ENCODE measurements at places on chromosomes 1 and 21.

DNA sequence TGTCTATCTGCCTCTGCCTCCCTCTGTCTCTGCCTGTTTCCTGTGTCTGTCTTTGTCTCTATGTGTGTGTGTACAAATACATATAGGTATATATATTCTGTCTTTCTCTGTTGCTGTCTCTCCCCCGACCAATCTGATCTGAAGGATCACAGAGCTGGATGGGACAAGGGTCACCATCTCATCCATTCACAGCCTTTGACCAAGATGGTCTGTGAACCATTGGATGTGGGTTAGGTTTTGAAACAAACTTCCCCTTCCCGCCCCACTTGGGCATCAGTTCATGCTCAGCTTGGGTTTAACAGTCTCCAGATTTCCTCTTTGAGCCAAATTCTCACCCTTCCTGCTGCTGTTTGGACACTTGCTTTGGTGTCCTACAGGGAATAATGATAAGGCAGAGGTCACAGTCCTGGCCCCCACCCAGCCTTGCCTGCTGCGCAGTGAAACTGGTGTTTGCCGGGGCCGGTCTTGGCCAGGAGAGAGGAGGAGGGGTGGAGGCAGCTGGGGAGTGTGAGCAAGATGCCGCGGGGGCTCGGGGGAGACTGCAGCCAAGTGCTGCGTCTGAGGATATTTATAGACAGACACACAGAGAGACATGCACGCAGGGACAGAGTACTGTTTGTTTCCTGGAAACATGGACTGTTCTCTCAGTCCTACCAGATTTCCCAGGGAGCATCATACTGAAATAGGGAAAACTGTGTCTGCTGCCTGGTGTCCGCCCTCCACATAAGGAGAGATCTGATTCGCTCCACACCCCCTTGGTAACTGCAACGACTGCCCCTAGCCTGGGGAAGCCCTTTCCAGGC, 27.0 kb upstream of the BTG2 start:
- peak; percentile 53 for DNase-seq

DNA sequence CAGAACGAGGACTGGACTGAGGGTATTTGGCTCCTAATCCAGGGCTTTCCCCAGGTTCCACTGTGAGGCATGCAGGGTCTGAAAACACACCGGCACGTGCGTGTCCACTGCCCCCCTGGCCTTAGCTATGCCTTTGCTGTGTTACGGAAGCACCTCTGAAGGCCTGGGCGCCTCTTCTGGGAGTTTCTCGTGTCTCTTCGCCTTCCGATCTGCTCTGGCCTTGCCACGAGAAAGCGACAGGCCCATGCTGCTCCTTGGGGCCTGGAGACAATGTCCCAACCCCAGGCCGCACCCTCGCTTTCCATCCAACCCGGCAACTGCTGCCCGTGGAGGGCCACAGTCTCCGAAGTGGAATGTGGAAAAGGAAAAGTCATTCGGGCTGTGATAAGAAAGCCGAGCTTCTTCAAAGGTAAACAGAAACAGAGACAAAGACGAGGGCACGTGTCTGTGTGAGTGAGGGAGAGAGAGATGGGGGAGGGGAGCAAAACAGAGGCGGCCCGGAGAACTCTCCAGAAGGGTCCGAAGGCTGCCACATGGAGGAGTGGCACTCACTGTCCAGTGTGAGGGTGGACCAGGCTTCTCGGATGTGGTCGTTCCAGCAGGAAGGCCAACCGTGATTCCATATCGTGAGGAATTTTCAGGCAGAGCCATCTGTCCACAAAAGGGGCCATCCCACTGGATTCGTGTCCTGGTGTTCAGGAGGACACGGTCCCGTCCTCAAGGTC, 3.4 kb upstream of the UMODL1 start:
- no peak for DNase-seq

DNA sequence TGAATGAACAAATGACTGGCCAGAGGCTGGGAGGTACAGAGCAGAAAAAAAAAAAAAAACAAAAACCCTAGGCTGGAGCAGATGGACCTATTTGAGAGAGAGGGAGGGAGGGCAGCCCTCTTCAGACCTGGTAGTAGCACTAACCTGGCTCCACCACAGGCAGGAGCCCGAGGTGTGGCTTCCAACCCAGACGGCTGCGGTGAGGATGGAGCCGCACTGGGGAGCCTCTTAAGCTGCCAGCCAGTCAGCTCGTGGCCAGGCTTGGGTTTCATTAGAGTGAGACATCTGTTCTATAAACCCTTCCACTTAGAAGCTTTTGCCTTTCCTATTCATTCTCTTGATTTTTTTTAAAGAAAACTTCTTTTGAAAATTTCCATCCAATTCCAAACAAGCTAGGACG, 16.8 kb downstream of the LGR6 start:
- no peak for DNase-seq

- no peak for DNase-seq
Observed at GRCh38 chr1:89041119-89041641, 18.5 kb upstream of the GBP3 start.

- no peak for DNase-seq
Observed at GRCh38 chr1:86714159-86714558, 9.8 kb downstream of the SH3GLB1 start.

DNA sequence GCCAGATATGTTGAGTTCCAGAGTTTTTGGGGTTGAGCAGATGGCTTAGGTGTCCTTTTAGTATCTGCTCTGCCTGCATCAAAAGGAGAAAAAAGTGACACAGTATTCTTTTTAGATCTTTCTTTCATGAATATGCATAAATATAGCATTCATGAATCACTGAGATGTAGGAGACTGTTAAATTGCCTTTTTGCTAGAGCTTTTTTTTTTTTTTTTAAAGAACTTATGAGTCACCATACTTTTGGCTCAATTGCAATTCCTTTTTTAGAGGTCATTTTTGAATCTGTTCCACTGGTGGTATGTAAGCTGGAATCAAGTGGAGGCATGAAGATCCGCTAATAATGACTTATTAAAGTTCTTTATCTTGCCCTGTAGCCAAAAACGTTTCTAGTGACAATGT, 480.9 kb upstream of the ZRANB2 start:
- no peak for DNase-seq

DNA sequence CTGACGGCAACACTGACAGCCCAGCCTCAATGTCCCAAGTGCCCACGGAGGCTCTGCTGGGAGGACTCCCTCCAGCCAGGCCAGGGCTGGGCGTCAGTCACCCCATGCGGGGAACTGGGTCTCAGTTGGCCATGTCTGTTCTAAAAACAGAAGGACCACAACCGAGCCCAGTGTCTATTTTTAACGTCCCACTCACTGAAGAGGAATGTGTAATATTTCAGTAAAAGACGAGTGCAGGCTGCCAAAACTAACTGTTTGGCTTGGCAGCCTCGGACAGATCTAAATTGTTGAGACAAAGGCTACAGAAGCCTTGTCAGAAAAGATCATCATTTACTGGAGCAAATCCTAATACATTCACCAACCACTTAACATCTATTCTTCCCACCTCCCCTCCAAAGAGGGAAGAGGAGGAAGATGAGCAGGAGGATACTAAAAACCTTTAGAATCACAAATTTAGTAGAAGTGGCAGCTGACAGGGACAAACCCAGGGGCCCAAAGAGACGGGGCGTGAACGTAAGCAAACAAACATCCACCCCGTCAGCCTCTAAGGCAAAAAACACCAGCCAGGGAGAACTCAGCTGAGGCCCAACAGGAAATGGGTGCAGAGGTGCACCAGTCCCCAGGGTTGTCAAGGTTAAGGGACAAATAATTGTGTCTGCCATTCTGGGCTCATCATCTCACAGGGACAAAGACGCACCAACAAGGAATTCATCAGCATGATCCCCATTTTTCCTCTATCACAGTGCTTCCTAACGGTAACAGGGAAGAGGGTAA, 18.7 kb downstream of the C1orf198 start:
- no peak for DNase-seq

DNA sequence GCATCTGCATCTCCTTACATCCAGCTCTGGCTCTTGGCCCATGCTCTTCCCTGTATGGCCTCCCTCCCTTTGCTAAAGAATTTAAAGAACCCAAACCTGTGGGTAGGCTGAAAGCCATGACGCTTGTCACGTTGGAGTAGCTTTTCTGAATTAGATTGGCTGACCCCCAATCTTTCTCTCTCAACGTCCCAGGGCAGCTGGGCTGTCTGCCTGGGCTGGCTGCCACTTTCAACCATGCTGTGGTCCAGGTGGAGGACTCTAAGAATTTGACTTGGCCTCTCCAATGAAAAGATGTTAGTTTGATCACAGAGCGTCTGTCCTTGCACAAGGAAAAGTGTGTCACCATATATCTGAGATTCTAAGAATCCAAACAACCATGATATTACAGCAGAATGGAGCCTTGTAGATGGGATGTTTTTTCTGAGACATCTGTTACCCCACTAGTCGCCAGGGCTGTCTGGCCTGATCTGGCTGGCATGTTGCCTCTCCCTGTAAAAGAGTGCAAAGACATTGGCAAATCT, 6.5 kb upstream of the IGSF3 start:
- no peak for DNase-seq

GRCh38 chr1:214895011-214895600, 187.4 kb upstream of the KCNK2 start:
- no peak for DNase-seq

DNA sequence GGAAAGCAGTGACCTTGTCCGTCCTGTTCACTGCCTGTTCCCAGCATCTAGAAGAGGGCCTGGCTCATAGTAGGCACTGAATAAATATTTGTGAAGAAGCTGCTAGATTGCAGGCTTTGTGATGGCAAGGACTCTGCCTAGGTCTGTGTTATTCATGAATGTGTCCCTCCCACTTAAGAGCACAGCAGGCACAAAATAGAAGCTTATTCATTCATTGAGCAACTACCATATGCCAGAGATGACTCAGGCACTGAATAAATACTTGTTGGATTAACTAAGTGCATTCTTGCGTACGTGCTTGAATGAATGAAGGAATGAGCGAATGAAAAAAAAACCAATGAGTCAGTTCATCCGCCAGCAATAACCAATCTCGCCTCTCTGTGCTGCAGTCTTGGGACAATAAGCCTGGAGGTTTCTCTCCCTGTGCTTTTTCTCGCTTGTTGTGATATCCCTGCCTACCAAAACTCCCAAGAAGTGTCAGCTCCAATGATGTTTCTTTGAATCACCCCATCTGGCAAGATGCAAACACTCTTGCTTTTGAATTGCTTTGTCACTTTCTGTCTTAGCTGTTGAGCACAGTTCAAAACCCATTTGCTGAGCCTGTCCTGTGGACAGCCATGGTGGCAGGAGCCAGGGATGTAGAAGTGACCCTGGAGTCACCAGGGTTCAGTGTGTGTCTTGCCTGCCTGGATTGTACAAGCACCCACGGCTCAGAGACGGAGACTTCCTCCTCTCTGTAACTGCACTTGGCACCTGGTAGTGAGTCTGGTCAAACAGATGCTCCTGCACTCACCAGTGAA, 143.9 kb downstream of the KAZN start:
- DNase-seq, result no peak

- no peak for DNase-seq
Observed at GRCh38 chr1:74818661-74819456, 85.9 kb downstream of the TYW3 start.

DNA sequence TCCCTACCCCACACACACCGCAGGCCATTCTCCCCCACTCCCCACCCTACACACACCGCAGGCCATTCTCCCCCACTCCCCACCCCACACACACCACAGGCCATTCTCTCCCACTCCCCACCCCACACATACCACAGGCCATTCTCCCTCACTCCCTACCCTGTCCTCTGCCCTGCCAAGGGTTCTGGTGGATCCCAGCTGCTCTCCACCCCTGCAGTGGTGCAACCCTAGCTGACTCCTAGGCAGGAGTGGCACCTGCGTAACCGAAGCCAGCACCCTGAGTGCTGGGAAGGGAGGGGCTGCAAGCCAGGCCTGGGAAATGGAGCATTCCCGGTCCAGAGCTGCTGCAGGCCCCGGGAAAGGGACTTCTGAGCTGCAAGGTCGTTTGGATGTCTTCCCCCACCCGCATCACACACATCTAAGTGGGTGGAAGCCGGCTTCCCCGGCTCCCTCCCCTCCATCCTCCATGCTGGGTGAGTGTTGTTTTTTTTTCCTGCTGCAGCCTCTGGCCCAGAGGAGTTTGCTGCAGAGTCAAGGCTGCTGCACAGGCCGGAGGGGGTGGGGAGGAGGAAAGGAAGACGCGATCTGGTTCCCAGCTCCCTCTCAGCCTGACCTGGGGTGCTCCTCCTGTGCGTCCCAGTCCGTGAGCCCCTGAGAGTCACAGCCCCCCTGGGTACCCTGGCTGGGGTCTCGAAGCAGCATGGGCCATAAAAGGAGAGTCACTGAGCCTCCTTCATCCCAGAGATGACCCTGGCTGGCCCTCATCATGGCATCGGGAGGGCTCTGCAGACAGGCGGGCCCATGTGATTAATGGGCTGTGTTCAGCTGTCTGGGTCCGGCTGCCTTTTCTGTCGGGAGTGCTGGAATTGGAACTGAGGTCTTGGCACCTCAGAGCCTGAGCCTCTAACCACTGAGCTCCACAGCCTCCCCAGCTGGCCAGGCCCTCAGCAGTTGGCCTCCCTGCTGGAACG, 16.1 kb downstream of the H6PD start:
- no peak for DNase-seq

- no peak for DNase-seq
Observed at GRCh38 chr1:93504247-93505033, 56.5 kb downstream of the FNBP1L start.

GRCh38 chr1:213899413-213899812, 88.4 kb upstream of the PROX1 start:
- no peak for DNase-seq

DNA sequence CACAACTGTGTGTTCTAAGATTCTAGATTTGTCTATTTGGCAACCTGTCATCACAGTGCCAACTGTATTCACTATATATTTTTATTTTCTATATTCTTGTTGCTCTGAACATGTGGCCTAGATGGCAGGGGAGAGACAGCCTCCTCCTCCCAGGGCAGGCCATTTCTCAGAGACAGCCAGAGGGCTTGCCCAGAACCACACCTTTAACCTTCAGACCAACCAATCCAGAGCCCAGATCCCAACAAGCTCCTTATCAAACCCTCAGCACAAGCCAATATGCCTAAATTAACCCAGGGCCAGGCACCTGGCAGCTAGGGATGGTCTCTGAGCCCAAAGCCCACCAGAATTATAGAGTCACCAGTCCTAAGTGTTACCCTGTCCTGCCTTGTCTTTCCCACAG, 19.3 kb downstream of the TRIM11 start:
- DNase-seq, result no peak

DNA sequence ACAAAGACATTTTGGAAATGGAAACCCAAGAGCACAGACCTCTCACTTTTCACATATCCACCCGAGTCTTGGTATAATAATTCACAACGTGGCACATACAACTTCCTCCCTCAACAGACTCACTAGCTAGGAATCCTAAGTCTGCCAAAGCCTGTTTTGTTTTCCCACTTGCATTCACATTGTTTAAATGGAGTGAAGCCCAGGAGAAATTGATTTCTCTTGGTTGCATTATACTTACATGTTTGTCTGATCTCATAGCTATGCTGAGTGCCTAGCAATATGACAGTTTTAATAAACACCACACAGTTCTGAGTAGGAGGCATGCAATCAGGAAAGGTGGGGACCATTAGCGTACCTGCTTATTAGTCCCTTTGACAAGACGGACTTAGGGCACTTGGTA, 348.6 kb upstream of the ADGRL4 start:
- no peak for DNase-seq

GRCh38 chr1:37878071-37878470, 18.7 kb upstream of the MTF1 start:
- no peak for DNase-seq
